ENCODE measurements at places on chromosomes 12 and 14.

DNA sequence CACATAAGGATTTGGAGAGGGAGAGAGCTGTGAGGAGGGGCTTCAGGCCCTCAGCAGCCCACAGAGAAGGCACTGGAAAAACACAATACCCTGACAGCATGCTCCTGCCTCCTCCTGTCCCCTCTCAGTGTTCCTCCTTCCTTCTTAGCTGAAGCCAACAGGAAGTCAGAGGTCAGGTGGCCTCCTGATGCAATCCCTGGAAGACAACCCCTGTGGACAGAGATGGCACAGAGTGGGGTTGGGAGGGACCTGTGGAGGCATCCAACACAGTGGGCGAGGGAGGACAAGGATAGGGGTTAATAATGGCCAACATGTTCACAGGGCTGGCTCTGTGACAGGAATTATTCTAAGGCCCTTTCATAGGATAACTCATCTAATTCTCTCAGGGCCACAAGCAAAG lies 15.4 kb upstream of the IFI27L2 start:
- no peak for DNase-seq

DNA sequence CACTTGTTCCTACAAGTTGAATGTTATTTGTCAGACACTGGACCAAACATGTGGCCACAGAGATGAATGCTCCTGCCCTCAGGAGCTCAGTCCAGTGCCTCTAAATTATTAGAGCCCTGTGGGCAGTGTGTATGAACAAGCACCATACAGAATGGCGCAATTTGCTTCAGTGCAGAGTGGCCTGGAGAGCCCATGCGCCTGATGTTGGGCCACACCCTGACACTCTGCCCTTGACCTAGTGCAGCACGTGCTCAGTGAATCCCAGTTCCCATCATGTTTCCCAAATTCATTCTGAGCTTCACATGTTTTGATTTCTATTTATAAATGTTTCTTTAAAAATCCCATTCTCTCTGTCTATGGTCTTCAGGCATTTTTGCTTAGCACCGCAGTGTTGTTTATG lies 116.8 kb downstream of the PRMT8 start:
- DNase-seq = no peak

- DNase-seq = no peak
These were observed 60.1 kb upstream of the PPM1H start for GRCh38 chr12:62995097-62995496.

- DNase-seq = no peak
These were observed 41.7 kb downstream of the TSPAN19 start for GRCh38 chr12:84994426-84994825.

DNA sequence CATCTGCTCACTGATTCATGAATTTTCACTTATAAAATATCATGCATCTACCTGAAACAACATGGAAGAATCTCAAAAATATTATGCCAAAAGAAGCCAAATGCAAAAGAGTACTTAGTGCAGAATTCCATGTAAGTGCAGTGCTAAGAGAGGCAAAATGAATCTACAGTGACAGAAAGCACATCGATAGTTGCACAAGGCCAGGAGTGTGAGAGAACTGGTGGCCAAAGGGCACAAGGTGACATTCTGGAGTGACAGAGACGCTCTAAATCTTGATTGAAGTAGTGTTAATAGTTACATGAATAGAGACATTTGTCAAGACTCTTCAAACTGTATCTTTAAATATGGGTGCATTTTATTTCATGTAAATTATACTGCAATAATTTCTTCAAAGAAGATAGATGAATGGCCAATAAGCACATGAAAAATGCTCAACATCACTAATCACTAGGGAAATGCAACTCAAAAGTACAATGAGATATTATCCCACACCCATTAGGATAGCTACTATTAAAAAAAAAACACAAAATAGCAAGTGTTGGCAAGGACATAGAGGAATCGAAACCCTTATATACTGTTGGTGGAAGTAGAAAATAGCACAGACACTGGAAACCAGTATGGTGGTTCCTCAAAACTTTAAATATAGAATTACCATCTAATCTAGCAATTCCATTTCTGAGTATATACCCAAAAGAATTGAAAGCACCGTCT lies 71.7 kb upstream of the KICS2 start:
- no peak for DNase-seq

DNA sequence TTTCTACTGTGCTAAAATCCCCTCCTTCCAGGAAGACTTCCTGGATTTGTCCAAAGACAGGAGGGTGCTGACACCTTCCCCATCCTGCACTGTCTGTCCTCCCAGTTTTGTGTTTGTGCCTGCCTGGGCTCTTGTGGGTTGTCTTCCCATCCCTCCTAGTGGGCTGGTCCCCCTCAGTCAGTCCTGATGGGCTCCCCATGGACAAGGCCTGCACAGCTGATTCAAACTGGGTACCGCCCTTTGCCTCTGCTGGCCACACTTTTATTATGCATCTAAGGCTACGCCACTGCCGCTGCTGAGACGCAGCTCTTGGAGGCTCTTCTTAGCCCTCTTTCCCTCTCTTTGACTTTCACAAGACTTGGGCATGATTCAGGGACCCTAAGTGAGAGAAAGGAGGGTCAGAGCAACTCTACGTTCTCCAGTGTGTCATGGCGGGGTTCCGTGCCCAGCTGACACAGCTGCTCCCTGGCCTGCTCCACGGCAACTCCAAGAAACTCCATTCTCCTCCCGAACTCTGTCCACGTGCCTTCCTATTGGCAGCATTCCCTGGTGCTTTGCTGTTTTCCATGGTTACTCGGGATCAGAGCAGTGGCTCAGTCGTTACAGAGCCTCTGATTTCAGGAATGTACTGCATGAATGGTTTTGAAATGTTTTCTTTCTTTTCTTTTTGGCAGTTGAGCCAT lies 3.8 kb upstream of the KRT85 start:
- DNase-seq = no peak

DNA sequence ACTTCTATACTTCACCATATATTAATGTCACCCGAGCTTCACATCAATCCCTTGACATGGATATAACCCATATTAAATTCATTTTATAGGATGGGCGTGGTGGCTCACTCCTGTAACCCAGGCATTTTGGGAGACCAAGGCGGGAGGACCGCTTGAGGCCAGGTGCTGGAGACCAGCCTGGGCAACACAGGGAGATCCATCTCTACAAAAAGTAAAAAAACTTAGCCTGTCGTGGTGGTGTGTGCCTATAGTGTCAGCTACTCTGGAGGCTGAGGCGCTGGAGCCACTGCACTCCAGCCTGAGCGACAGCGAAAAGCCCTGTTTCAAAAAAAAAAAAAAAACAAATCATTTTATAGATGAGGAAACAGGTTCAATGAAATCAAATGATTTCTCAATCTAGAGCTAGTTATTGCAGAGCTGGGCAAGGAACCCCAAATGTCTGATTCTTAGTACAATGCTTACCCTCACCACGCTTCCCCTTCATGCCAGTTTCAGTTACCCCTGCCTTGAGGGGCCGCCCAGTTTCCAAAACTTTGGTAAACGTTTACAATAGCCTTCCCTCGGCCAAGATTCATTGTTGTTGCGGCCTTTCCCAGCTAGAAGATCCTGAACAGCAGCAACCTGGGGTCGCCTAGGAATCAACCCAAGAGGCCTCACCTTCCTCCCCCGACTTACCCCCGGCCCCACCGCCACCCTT lies 751 bp downstream of the PSMB5 start:
- no peak for DNase-seq

DNA sequence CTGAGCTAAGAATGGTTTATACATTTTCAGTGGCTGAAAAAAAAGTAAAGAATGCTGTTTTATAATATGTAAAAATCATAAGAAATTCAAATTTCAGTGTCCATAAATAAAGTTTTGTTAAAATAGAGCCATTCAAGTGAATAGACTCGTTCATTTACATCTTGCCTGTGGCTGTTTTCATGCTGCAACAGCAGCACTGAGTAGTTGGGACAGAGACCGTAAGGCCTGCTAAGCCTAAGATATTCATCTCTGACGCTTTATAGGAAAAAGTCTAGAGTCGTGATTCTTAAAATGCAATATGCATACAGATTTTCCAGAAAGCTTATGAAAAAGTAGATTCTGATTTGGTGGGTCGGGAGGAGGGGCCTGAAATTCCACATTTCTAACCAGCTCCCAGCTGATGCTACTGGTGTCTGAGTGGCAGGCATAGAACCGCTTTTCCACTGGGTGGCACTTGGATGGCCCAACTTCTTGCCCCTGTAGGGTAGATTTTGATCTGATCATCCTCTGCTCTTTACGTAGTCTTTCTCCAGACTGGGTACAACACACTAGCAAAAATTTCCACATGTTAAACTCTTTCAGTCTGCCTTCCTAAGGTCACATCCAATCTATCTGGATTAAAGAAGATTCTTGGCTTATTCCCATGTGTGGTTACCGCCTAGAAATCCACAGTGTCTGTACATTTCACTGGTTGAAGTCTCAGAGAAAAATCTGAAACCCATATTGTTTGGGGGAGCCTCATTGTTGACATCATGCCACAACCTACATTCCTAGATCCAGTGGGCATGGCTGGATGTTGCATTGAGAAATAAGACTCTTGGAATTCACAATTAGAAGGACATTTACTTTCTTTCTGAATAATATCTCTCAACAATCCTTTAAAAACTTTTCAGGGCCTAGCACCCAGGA lies 151.2 kb downstream of the C12orf75 start:
- no peak for DNase-seq

DNA sequence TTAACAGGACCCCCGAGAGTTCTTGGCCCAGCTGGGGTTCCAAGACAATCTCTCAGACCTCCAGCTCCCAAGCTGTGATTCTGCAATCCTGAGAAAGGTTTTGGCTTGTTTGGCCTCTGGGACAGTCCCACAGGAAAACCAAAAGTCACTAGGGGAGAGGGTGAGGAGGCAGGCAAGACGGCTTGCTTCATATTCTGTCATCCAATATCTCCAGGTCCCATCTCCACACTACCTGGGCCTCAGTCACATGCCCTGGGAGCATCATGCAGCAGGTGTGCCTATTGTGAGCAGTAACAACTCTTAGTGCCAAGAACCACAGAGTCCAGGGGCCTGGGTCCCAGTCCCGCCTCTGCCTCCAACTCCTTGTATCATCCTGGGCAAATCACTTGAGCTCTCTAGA lies 1.7 kb downstream of the KRT79 start:
- no peak for DNase-seq

DNA sequence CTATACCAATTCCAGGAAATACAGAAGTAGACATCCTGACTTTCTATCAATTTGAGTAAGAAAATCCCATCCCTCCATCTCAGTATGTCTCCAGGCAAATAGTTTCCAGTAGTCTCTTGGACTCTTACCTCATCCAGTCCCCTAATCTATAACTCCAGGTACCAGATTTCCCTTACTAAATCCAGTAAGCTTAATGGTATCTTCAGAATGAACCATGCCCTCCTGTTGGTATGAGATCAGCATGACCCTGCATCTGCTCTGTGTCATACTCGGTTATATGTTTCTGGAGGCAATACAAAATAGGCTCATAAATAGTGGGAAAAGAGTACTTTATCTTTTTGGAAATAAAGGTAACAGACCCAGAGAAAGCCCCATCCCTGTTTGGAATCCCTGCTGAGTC lies 18.4 kb downstream of the PIGH start:
- DNase-seq = no peak

- DNase-seq = no peak
These were observed 34.5 kb upstream of the SMCO2 start for GRCh38 chr12:27412047-27412446.

GRCh38 chr12:40226705-40227104 lies 1.9 kb downstream of the LRRK2 start:
- no peak for DNase-seq

DNA sequence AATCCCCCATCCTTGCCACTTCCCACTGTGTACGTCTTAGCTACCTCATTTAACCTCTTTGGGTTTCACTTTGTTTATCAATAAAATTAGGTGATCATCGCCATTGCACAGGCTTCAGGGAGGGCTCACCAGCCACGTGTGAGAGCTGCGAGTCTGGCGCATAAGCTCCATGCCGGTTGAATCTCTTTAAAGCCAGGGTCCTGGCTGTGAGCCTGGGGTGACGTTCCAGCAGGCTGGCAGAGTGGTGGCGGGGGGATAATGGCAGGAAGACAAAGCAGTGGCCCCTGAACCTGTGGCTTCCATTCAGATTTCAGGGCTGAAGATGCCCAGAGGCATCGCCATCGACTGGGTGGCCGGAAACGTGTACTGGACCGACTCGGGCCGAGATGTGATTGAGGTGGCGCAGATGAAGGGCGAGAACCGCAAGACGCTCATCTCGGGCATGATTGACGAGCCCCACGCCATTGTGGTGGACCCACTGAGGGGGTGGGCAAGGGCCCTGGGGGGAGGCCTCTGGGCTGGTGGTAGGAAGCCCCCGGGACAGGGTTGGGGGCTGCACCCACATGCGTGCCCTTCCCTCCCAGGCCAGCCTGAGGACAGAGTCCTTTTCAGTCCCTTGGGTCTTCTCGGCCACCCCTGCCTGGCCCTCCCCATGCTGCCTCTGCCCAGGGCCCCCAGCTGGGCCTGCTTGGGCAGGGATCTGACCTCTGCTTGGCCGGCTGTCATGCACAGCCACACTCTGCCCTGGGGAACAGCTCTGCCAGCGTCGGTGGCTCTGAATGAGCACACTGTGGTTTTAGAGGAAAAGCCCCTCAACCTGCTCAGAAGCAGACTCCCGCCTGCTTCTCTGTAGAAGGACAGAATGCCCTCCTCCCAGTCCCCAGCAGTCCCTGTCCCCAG lies 8.6 kb upstream of the NXPH4 start:
- no peak for DNase-seq

DNA sequence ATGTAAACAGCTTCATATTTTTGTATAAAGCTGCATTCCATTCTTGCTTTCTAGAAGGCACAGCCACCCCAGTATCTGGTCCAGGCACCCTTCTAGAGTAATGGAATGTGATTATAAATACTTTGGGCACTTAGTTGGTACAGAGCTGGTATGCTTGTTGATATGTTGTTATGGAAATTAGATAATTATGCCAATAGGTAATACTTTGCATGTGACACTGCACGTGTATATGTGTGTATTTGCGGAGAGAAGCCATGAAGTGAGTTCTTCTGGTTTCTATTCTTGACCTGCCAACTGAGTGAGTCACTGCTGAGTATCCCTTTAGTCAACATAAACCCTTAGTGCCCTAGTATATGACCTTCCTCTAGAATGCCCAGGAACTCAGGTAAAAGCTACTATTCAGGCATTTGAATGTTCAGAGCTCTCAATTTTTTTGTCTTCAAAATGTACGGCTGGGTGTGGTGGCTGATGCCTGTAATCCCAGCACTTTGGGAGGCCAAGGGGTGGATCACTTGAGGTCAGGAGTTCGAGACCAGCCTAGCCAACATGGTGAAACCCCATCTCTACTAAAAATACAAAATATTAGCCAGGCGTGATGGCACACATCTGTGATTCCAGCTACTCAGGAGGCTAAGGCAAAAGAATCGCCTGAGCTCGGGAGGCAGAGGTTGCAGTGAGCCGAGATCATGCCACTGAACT lies 6.2 kb upstream of the TCP11L2 start:
- DNase-seq = no peak
